ENCODE measurements at places on chromosomes 6 and 20.

DNA sequence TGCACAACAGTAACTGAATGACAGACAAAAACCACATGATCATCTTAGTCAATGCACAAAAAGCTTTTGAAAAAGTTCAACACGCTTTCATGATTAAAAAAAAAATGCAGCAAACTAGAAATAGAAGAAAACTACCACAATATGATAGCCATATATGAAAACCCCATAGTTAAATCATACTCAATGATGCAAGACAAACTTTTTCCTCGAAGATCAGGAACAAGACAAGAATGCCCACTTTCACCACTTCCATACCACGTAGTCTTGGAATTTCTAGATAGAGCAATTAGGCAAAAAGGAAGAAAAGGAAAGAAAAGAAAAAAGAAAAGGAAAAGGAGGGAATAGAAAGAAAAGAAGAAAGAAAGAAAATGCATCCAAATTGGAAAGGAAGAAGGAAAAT, 44.6 kb upstream of the SLC23A2 start:
- DNase-seq: no peak

GRCh38 chr6:167031082-167031709, 32.0 kb downstream of the CEP43 start:
- DNase-seq: no peak

- DNase-seq: no peak
These were observed 81.2 kb downstream of the SLC23A2 start for GRCh38 chr20:4920131-4920530.

DNA sequence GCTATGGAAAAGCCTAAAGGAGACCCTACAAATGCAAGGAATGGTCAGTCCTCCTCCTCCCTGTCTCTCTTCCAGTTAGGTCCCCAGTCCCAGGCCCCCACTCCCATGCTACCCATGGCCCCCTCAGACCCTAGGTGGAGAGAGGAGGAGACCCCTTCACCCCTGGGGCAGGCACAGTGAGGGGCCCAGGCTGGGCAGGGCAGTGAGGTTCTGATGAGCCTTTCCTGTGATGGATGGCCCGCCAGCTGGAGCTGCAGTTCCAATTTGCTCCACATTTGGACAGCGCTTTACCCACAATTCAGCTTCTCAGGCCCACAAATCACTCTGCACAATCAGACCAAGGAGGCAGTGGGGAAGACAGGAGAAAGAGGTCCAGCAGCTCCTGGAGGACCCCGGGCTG, 37.3 kb upstream of the MLN start:
- no peak for DNase-seq

DNA sequence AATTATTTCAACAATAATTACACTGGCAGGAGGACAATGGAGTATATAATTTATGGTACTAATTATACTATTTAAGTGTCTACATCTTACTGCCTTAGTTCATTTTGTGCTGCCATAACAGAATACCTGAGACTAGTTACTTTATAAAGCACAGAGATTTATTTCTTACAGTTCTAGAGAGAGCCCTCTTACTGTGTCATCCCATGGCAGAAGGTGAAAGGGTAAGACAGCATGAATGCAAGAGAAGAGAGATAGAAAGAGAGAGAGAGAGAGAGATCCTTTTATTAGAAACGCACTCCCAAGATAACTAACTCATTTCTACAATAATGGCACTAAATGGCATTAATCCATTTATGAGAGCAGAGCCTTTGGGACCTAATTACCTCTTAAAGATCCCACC, 314.7 kb downstream of the EPM2A start:
- no peak for DNase-seq

- no peak for DNase-seq
These were observed 127.4 kb downstream of the MYLK4 start for GRCh38 chr6:2623295-2623694.

DNA sequence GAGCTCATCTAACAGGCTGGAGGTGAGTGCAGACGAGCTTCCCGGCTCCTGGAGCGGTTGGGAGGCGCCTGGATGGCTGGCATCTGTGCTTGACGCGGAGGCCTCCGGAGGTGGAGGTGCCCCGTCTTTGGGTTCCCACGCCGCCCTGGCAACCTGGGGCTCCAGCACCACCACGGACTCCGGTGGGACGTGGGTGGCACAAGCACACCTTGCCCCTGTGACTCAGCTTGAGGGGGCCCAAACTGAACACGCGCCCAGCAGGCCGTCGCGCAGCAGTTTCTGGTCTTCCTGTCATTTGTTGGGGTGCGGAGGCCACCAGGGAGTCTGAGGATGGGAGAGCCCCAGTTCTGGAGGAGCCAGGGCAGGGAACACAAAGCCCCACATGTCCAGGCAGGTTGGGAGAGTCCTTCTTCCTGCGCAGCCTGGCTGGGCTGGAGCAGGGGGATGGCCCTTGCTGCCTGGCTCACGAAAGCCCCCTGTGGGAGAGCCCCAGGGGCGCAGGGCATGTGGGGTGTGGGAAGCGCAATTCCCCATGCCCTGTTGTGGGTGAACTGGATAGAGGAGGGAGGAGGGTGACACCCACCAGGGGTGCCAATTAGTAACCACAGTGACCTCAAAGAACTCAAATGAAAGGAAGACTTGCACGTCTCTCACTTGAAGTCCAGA, 1378.6 kb upstream of the DEFB115 start:
- DNase-seq: peak; percentile 34

DNA sequence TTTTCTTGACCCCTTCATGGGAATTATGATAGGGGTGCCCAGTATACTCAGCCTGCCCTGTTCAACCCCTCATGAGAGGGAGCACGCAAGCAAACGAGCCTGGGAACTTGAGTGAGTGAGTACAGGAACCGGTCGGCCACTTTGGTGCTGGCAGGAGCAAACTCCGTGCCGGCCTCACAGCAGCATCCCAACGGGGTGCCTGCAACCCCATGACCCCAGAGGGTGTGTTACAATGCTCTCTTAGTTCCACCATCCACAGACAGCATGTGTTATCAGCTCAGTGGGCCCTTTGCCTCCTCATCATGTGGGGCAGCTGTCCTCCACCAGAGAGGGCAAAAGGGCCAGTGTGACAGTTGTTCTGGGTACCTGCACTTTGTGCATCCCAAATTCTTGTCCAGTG, 289.8 kb downstream of the FRK start:
- DNase-seq: no peak

DNA sequence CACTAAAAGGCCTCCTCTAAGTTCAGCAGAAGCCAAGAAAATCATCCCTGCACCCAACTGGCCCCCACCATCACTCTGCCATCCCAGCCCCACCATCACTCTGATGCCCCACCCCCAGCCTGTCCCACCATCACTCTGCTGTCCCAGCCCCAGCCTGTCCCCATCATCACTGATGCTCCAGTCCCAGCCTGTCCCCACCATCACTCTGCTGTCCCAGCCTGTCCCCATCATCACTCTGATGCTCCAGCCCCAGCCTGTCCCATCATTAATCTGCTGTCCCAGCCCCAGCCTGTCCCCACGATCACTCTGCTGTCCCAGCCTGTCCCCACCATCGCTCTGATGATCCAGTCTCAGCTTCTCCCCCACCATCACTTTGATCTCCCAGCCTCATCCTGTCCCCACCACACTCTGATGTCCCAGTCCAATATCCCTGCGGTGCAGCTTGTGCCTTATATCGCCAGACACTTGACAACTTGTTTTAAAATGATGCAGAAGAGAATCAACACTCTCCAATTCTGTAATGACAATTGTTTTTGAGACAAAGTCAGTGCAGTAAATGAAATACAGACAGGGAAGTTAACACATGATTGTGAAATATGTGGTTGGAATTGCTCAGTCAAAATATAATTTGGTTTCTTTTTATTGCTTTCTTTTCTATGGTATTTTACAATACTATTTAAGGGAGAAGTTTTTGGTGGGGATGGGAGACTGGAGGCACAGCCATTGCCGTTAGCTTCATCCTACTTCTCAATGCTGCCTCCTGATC, 100.8 kb downstream of the TNFAIP3 start:
- DNase-seq: peak; percentile 13

- DNase-seq: no peak
These were observed 273.4 kb downstream of the TSHZ2 start for GRCh38 chr20:53245574-53245973.

GRCh38 chr6:144158133-144158532, 7.8 kb downstream of the STX11 start:
- DNase-seq: no peak

- DNase-seq: no peak
These were observed 60.7 kb downstream of the PCSK2 start for GRCh38 chr20:17287503-17287902.

DNA sequence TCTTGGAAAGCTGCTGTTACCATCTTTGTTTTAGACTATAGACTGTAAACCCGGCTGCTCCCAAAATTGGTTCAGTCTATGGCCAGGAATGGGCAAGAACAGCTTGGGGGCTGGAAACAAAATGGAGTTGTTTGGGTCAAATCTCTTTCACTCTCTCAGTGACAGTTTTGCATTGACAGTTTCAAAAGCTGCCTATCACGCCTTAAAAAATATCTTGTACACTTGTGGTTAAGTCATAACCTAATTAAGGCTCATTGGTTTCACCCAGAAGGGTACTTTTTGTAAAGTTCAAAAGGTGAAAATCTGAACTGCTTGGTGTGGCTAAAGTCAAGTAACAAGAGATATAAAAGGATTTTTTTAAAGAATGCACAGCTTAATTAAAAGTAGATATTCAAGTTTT, 76.1 kb upstream of the PRL start:
- DNase-seq: no peak

DNA sequence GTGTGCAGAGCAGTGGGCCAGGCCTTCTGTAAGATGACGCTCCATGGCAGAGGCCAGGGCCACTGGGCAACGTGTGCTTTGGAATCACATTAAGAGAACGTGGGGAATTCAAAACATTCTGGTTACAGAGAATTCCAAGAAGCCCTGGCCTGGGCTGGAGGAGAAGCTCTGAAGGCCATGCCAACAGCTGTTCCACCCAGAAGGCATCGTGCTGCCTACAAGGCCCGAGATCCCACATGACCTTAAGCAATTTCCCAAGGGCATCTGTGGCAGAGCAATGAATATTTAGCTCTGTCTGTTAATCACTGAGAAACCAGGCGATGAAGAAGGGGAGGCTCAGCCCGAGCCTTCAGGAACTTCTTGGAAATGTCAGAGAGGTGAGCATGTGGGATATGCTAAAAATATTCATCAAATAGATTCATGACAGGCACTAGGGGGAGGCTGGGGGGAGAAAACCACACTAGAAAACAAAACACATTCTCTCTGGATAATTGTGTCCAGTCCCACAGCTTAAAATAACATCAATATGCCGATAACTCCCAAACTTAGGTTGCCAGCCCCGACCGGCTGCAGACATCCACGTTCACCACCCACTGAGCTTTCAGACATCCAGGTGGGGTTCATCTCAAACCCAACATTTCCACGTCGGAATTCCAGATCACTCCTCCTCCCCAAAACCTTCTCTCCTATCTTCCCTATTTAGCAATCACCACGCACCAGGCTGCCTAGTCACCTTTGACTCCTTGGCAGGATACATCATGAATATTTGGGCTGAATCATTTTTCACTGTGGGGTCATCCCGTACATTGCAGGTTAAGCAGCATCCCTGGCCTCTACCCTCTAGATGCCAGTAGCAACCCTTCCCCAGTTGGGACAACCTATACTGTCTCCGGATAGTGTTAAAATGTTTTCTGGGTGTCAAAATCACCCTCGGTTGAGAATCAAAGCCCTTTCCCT, 6.6 kb downstream of the SULF2 start:
- no peak for DNase-seq

DNA sequence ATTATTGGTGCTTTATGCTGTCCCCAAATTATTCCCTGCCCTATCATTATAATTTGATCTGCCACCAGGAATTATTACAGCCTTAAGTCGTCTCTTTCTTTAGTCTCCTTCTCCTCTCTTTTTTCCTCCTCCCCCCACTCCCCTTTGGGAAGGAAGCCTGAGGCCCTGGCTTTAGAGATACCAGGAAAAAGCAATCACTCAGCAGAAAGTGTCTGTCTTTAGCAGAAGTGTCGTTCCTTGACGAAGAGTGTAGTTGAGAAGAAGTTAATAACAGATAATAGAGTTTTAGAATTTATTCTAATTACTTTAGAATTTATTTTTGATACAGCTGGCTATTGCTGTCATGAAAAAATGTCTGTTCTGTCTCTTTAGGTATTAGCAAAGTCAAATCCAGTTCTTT, 16.5 kb downstream of the LIN28B start:
- no peak for DNase-seq

DNA sequence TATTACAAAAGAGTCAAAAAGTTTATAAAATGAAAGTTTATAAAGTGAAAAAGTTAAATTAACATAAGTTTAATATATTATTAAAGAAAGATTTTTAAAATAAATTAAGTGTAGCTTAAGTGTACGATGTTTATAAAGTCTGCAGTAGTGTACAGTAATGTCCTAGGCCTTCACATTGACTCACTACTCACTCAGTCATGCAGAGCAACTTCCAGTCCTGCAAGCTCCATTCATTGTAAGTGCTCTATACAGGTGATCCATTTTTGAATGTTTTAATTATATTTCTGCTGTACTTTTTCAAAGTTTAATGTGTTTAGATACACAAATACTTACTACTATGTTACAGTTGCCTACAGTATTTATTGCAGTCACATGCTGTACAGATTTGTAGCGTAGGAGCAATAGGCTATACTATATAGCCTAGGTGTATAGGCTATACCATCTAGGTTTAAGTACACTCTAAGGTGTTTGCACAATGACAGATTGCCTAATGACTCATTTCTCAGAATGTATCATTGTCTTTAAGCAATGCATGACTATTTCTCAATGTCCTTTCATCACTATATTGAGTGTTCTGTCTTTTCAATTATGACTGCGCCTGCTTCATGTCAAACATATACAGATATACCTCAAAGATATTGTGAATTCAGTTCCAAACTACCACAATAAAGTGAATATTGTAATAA, 1110.3 kb upstream of the MAP3K7 start:
- DNase-seq: no peak

GRCh38 chr6:159151266-159151855, 17.8 kb upstream of the FNDC1 start:
- peak; percentile 55 for DNase-seq

DNA sequence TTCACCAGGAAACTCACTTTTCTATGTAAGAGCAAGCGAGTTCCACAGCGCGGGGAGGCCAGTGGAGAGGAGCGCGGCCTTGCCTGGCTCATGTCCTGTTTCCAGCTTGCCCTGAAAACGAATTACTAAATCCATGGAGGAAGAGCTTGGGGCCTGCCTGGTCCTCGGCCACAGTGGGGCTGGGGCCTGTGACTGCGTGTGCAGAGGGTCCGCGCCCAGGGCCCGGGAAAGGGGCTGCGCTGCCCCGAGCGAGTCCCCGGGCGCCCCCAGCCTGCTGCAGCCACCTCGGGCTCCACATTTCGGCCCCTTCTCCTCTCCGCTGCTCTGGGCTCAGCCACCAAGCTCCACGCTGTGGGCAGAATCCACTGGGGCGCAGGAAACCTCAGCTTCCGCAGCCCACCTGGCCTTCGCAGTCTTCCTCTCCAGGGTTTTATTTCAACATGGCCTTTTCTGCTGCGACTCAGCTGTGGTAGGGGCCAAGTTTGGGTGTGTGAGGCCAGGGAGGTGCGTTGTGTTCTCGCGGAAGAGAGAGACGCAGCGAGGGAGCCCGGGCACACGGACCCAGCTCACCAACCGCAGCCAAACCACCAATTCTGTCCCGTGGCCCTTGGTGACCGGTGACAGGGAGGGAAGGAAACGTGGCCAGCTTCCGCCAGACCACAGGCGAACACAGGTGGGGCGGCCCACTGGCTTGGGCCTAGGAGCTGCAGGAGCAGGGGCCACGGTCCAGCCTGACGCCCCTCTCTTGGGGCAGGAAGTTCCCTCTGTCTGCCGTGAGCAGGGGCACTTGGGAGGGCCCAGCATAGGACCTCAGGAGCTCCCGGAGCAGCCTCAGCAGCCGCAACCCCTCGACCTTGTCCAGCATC, 211.4 kb downstream of the ERMARD start:
- DNase-seq: no peak

- DNase-seq: no peak
These were observed 125.1 kb upstream of the NXT1 start for GRCh38 chr20:23225407-23226060.

- DNase-seq: no peak
These were observed 8.5 kb downstream of the CNPY3 start for GRCh38 chr6:42937548-42938427.

All from CD4-positive, alpha-beta T cell treated with Interleukin-17A for 1 hour (primary cell).